ENCODE measurements at places on chromosomes 7 and 10.

DNA sequence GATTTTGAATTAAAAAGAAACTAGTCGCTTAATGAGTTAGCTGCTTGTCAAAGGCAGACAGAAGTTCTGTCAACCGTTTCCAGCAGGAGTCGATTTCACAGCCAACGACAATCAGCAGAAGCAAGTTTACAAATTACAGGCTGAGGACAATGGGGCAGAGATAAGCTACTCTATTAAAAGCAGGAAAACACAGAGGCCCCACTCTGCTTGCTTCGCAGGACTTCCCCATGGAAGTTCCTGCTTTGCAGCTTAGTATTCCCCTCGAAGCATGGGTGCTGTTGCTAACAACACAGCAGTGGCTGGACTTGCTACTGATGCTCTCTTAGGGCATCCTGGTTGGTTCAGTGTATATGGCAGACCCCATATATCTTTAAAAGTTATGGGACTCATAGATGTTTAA is 50.8 kb upstream of the KLF6 start:
- DNase-seq = no peak

DNA sequence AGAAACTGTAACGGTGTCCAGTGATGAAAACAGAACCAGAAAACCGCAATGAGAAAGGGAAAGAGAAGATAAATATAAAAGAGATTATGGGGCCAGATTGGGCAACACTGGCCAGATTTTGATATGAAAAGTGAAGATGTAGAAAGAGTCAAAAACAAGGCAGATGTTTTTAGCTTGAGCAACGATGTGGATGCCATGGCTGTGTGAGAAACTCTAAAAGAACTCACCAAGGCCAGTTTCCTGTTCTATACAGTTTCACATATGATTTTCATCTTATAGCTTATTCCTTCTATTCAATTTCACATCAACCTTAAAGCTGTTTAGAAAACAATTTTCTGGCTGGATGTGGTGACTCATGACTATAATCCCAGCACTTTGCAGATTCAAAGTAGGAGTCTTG is 36.3 kb downstream of the CSTF2T start:
- no peak for DNase-seq

DNA sequence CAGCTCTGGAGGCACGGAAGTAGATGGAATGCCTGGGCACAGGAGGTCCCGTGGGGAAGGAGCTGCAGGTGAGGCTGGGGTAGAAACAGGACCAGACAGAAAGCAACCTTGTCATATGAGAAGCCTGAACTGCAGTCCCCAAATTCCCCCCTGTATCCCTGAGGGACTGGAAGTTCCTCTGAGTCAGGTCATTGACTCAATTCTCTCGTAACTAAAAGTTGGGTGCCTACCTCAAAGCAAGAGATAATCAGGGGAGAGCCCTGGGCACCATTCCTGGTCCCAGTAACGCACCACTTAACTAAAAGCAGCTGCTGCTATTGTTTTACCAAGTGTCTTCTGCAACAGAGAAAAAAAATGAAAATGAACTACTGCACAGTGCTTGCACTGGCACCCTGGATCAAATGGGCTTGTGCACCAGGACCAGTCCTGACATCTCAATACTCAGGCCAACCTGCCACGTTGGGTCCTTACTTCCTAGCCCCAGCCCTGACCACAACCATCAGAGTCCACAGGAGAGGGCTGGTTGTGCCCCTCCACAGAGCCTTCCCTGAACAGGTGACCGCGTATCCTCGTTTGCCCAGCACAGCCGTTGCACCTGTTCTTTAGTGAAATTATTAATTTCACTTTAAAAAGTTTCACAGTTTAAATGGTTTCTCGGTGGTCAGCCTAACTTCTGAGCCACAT is 79.3 kb downstream of the GRID1 start:
- DNase-seq = no peak

DNA sequence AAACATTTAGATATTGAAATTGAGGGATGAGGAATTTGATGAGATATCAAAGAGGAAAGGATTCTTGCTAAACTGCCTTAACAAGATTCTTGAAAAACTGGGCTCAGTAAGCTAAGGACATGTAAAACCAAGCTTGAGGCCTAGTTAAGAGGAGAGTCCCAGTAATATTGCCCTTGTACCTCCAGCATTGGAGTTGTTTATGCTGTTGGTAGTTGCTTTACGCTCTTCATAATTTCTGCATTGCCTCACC is 156.1 kb upstream of the TRIM24 start:
- DNase-seq = no peak

GRCh38 chr10:127486355-127486754 is 62.8 kb upstream of the NPS start:
- DNase-seq = no peak

- DNase-seq = no peak
These were observed 24.9 kb downstream of the PLEKHA8 start for GRCh38 chr7:30053068-30053467.

DNA sequence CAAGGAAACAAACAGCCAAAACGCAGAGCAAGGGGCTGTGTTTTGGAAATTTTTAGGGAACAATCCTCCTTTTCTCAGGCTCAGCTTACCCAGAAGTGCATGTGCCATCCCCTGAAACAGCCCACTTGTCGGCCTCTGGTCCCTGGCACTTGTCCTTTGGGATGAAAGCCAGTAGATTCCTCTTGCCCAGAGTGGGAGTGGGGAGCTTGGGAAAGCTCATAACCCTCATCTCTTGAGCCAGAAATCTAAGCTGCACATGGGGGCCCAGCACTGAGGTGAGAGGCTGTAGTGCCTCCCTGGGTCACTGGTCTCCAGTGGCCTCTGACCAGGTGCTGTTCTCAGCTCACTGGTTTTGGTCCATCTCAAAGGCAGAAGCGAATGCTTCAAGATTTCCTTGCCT is 150.3 kb downstream of the RNF216 start:
- DNase-seq = no peak

- peak; percentile 73 for DNase-seq
These were observed 98.3 kb downstream of the COL13A1 start for GRCh38 chr10:69899727-69900595.

GRCh38 chr7:73786588-73786987 is 16.5 kb upstream of the CLDN3 start:
- DNase-seq = no peak

- DNase-seq = no peak
These were observed 107.2 kb upstream of the EEPD1 start for GRCh38 chr7:36045830-36046341.

GRCh38 chr10:95605163-95605562 is 44.0 kb upstream of the SORBS1 start:
- no peak for DNase-seq

DNA sequence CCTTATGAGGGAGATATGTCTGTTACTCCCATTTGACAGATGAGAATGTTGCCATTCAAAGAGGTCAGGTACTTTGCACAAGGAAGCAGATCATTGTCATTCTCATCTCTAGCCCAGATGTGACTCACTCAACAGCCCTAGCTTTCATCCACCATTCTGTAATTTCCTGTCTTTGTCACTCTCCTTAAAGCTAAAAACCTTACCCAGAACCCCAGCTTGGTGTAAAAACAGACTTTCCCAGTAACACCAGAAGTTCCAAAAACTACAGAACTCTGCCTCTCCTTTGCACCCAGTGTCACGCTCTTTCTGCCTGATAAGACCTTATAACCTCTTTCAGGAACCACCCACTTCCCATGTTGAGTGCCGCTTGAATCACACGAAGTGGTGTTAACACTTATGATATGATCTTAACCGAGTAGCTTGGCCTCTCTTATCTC is 89.1 kb upstream of the SP4 start:
- no peak for DNase-seq

GRCh38 chr7:98314469-98314868 is 33.0 kb downstream of the BRI3 start:
- DNase-seq = no peak

DNA sequence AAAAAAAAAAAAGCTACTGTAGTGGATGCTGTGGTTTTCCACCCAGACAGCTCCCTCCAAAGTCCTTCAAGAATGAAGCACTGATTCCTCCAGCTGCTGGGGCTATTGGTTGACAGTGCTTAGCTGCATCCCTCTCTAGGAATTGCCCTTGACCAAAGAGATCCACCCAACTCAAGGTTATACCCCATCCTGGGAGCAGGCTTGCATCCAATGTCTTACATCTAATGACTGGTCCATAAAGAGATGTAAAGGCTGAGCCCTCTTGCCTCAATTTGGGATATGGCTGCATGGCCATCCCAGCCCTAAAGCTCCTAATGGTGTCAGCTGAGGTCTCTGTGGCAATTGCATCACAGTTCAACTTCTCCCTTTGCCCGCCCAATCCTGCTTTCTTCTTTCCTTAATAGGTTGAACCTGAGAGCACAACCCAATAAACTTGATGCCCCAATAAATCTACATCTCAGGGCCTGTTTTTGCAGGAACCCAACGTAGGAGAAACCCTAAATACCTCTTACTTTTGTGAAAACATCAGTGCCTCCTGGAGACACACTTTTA is 4.4 kb downstream of the GPR37 start:
- DNase-seq = no peak

- no peak for DNase-seq
These were observed 25.1 kb upstream of the VPS41 start for GRCh38 chr7:38934051-38934450.

DNA sequence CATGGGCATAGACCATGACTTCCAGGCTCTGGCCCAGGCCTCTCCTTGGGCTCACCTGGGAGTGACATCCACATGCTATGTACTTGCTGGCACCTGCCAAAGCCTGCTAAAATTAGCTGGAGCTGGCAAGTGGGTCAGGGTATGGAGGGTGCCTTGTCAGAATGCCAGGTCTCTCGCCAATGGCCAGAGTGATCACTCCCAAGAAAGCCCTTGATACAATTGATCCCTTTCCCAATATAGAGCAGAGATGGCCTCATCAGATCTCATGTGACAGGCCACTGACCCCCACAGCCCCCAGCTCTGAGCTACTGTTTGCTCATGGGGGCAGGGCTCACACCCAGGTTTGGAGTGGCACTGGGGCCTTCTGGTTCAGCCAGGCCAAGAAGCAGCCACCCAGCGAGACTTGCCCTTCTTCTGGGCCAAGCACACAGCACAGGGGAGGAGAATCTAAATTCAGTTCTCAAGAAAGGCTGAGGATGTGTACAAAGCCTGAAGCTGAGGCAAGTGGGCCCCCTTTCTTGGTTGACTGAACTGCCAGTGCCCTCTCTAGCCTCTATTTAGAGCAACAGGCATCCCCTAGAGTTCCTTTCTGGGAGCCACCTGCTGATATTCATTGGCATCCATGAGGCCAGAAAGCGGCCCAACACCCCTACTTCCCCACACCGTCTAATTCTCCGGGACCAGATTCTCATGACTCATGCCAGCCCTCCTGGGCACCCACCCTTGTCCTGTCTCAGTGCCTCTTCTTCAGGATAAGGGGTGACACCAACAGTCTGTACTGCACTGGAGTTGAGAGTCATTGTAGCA is 18.9 kb upstream of the MYL7 start:
- DNase-seq = no peak

GRCh38 chr10:6363511-6363910 is 160.8 kb downstream of the PFKFB3 start:
- no peak for DNase-seq

GRCh38 chr10:120456626-120457430 is at the start of gene PLPP4:
TSS of gene PLPP4 (plus strand) at chr10:120457227. CDS start at chr10:120457306, 79 bp downstream.
- no peak for DNase-seq

DNA sequence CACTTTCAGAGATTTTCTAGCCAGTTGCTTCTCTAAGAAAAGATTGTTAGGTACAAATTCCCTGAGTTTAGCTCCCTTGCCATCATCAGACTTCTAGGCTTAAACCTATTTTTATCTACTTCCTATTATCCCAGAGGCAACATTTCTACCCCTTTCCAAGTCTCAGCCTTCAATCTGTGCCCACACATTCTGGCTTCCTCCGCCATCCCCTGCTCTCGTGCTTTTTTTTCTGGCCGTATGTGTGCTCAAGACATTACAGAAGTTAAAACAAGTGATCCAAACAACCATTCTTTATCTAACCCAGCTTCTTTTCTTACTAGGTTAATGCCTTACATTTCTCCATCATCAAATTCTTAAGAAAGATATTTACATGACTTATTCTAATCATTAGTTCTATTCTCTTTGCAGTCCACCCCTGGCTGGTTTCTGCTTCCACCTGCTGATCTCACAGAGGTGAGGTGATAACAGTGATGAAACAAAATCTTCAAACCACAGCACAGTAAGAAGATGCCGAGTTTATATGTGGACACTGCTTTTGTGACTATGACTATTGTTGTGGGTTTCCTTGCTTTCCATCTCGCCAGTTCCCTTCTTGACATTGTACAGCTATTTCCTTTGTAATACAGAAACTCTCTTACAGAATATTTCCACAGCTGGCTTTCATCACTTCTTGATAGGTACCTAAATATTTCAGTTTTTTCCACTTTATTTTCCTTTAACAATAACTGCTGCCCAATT is 18.3 kb upstream of the CDK6 start:
- DNase-seq = no peak

DNA sequence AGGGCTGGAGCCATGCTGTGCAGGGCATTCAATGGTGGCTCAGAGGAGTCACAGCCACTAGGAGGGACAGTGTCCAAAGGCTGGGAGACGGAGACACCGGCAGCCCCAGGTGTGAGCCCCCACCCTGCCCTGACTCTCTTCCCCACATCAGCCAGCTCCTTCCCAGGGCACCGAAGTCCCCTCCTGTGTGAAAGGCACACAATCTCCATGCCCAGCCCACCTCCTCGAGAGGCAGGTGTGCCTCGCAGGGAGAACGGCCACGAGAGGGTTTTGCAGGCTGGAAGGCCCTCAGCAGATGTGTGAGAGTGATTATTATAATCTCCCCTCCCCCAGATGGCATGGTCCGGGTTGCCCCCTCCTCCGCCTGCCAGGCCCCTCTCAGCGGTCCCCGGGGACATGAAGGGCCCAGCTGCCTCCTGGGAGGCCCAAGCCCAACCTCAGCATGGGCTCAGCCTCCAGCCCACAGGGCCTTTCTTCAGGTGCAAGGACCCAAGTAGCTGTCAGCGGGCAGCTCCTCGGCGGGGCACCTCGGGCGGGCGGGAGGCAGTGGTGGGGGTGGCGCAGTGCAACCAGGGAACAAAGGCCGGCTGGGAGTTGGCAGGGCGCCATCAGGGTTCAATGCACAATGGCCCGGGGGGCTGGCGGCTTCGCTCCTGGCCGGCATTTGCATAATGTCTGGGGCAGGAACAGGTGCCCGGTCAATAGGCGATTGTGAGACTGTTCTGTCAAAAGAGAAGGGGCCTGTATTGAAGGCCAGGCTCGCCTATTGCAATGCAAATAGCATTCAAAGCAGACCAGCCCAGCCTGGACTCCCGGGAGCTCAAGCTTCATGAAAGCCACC is 155.3 kb upstream of the ZMIZ1 start:
- DNase-seq = no peak

- no peak for DNase-seq
These were observed 168.1 kb downstream of the ARID5B start for GRCh38 chr10:62069452-62070178.

GRCh38 chr7:84838857-84839256 is 348.0 kb downstream of the SEMA3D start:
- DNase-seq = no peak
